Activated CD4-positive, alpha-beta T cell treated with anti-CD3 and anti-CD28 coated beads, Interleukin-2, amount 50 U/mL, for 16 hours (primary cell): ENCODE measurements at places on chromosomes 6 and 20.

GRCh38 chr6:30678964-30679726, 6.3 kb upstream of the DHX16 start:
- DNase-seq: peak; percentile 94

GRCh38 chr6:75147512-75147911, 58.3 kb downstream of the COL12A1 start:
- DNase-seq: peak; percentile 41

DNA sequence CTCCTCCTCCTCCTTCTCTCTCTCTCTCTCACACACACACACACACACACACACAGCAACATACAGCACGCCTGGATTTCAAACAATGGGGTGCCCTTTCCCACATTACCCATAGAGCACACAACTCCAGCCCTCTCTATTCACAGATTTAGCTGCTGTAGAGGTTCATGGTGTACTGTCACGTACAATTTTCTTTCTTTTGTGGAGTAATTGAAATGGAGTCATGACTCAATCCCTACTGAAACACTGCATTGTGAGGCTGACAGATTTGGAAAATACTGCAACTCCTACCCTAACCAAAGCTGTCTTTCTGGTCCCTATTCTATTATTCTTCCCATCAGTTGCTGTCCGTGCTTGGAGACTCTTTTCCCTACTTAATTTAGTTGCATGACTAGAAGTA, 166.9 kb downstream of the EDN1 start:
- no peak for DNase-seq

- DNase-seq: no peak
Observed at GRCh38 chr20:53935344-53936084, 134.9 kb downstream of the BCAS1 start.

GRCh38 chr20:62924442-62925075, 1.7 kb downstream of the DIDO1 start:
- peak; percentile 50 for DNase-seq

- peak; percentile 91 for DNase-seq
Observed at GRCh38 chr6:57317060-57317943, at the start of gene PRIM2. PRIM2 (plus strand) TSS chr6:57317630; CDS start chr6:57318446, 816 bp downstream.

GRCh38 chr6:148193063-148193680, 149.5 kb upstream of the SASH1 start:
- DNase-seq: no peak

- DNase-seq: no peak
Observed at GRCh38 chr6:116402108-116402937, 31.6 kb downstream of the DSE start.

GRCh38 chr6:169800116-169800667, 48.8 kb downstream of the ERMARD start:
- DNase-seq: no peak
